ENCODE measurements at places on chromosomes 4 and X.
A peak's percentile ranks its signal among the peaks of the same experiment; 100 is the strongest.

DNA sequence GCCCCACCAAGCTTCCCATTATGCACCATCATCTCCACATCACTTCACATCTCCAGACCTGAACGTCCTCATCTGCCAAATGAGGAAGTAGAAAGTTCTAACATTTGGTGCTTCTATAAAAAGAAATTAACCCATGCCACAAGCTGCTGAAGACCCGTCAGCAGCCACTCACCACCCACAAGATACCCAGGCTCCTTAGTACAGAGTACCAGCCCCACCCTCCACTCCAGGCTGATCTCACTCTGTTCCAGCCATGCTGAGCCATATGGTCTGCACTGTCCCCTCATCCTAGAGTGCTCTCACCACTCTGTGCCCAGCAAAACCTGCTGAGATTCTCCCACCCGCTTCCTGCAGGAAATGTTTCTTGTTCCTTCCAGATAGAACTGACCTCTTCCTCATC, 240.8 kb upstream of the PPARGC1A start:
- DNase-seq = no peak

- no peak for DNase-seq
Measured at GRCh38 chr4:156606554-156607477, 364.8 kb downstream of the PDGFC start.

DNA sequence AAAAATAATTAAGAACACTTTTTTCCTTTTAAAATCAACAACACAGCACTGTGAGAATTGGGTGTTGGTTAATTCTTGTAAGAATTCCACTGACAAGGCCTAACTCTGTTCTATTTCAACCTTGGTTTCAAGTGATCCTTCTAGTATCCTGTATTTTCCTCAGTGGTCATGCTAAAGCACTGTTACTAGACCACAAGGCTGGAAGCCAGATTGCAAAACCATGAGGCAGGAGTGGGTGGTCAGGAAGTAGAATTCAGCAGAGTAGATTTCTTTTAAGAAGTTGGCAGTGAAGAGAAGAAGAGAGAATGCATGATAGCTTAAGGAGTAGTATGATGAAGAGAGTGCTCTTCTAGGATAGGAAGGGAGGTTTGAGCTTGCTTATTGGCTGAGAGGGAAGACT, 71.6 kb upstream of the LEF1 start:
- no peak for DNase-seq

GRCh38 chr4:86043755-86044592, 315.9 kb downstream of the MAPK10 start:
- DNase-seq = peak; percentile 89

DNA sequence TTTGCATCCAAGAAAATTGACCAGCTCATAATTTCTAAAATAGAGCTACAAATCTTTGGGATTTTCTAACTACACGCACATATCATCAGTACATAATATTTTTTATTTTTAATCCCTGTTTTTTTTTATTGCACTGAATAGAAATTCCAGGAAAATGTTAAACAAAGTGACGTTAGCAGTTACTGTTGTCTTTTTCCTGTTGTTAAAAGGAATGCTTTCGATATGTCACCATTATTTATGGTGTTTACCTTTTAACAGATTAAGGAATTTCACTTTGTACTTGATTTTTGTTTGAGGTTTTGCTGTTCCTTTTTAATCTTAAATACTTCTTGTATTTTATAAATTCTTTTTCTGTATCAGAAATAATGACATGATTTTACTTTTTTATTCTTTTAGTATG, 89.7 kb downstream of the TMEM144 start:
- no peak for DNase-seq

DNA sequence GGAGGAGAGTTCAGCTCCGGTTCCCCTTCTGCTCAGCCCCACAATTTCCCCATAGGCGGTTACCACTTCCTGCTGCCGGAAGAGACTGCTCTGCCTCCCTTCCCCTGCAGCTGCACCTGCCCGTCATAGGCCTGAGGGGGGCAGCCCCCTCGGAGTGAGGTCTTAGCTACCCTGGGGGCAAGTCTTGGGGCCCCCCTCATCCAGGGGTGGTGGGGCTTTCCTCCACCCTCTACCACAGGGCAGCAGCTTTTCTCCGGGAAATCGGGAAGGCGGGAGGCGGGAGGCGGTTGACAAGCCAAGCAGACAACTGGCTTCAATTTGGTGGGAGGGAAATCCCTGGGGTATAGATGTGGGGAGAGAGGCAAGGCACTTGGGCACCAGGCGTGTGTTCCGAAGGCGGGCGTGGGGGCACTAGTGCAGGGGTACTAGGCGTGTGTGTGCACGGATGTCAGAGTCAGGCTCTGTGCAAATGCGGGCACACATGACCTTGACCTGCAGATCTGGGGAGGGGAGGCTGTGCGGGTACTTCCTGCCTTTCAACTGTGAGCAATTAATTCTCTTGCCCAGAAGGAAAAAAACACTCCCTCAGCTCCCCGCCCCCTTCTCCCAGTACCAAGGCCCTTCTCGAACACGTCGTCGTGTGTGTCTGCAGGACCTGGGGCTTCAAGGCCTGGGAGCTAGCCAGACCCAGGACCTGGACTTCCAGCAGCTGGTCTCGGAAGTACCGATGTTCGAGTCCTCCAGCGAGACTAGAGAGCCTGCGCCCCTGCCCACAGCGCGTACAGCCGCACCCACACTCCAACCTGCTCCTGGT, 1.0 kb upstream of the ARHGAP4 start:
- no peak for DNase-seq

DNA sequence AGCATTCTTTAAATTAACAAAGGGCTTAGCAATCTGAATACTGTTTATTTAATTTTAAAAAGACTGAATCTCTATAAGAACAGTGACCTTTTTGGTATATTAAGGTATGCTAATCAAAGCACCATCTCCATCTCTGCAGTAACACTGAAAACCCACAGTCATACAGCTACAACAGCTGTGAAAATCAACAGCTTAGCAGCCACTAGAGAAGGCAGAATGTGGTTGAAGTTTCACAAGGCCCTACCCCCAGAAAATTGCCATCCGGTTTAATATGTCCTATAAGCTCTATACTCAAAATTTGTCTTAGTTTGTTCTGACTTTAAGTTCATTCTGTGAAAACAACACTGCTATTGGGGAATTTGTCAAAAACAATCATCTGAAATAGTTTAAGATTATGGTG, 128.7 kb downstream of the OPHN1 start:
- no peak for DNase-seq

- DNase-seq = no peak
Measured at GRCh38 chr4:82891707-82892466, 934 bp upstream of the SEC31A start.

- no peak for DNase-seq
Measured at GRCh38 chr4:86449746-86450588, 90.1 kb upstream of the MAPK10 start.

- no peak for DNase-seq
Measured at GRCh38 chrX:69258893-69259292, 93.6 kb upstream of the PJA1 start.

DNA sequence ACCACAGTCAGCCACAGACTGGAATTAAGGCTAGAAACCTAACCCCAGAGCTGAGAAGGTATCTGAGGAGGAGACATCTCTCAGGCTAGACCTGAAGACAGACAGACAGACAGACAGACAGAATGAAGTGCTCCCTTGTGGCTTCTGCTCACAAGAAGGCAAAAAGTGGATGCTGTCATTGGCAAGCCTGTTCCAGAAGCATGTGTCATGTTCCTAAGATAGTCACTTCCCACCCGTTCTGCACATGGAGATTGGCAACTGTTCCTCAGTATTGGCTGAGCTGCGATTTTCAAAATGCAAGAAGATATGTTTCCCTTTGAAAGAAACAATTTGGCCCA, 166.4 kb downstream of the NSUN7 start:
- no peak for DNase-seq

GRCh38 chr4:154332681-154333421, 158.7 kb downstream of the DCHS2 start:
- no peak for DNase-seq

All from spinal cord (tissue), 10 donors.